ENCODE measurements at places on chromosomes 4 and X.
A peak's percentile ranks its signal among the peaks of the same experiment; 100 is the strongest.

DNA sequence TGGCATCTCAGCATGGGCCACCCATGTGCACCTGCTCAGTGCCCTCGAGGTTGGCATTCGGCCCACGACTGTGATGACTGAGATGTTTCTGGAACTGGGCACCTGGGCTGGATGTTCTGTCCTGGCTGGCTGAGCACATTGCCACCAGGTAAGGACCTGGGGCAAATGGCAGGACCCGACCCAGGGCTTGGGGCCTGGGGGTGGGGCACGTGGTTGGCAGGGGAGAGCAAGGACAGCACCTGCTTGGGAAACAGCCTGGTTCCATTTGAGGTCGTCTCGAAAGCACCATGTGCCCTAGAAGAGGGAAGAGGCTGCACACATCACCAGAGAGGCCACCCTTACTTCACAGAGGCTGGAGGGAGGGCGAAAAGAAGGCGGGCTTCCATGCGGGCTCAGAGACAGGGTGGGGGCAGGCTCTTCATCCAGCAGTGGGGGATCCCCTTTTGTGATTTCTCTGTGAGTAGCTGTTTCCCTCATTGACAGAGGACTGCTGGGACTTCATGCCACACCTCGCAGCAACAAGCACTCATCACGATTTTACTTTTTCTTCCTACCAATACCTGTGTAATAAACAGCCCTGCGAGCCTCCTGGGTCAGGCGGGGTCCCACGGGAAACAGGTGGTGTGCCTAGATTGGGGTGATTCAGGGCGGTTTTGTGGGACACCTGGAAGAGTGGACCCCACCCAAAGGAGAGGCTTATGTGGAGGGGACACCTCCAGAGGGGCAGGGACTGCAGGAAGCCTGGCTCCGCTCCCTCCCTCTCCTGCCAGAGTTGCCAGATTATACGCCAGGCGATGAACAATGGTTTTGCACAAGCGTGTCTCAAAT, 12.0 kb downstream of the TMEM187 start:
- DNase-seq, result no peak

DNA sequence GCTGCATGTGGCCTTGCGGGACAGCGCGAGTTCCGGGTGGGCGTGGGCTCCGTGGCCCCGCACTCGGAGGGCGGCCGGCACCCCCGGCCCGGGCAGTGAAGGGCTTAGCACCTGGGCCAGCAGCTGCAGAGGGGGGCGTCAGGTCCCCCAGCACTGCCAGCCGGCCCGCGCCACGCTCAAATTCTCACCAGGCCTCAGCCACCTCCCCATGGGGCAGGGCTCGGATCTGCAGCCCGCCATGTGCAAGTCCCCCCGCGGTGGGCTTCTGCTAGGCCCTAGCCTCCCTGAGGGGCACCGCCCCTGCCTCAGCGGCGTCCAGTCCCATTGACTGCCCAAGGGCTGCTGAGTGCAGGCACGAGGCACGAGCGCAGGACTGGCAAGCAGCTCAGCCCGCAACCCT, 2.6 kb upstream of the MCUB start:
- no peak for DNase-seq

- DNase-seq, result no peak
These were observed 85.0 kb downstream of the ALPK1 start for GRCh38 chr4:112381996-112382692.

- DNase-seq, result no peak
These were observed 9.3 kb upstream of the LIMCH1 start for GRCh38 chr4:41528512-41529205.

DNA sequence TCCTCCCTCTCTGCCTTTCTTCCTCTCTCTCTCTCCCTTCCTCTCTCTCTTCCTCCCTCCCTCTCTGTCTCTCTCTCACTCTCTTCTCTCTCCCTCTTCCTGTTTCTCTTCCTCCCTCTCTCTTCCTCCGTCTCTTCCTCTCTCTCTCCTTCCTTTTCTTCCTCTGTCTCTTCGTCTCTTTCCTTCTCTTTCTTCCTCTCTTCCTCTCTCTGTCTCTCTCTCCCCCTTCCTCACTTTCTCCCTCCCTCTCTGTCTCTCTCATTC, 295.3 kb downstream of the ASMT start:
- no peak for DNase-seq

GRCh38 chrX:150941580-150941979, 41.6 kb upstream of the HMGB3 start:
- no peak for DNase-seq

DNA sequence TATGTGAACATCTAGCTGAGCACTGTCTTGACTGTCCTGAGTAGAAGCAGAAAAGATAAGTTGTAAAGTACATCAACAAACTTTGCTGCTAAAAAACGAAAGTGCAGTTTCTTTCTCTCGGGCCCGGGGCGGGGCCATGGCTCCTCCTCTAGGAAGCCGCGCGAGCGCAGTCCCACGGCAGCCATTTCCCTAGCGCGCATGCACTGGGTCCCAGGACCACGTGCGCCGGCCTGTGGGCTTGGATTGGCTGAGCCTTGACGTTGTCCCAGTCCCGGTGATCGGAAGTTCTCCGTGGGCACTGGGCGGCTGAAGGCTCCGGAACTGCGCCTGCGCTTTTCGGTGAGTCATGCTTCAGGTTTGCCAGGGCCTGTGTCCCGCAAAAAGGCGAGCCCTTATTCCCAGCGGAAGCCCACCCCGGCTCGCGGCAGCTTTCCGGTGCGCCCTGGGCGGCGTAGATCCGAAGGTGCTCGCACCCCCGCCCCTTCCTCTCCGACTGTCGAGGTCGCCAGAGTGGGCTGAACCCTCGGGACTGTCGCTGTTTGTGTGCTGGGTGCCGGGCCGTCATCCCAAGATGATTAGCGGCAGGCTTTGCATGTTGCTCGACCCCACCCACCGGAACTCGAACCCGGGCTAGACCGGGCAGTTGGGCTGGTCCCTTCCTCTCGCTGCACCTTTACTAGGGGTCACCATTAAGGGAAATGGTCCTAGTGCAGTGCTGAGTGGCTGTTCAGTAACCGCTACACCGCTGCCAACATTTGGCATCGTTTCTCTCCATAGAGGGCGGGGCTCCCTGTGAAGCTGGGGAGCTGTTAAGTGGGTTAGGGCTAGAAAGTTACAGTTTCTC, at the start of gene TCEANC:
TCEANC (plus strand) TSS at position 292 of the 844 bp plus-strand sequence. CDS start 9,368 bp downstream, outside the sequence.
- peak; percentile 93 for DNase-seq

DNA sequence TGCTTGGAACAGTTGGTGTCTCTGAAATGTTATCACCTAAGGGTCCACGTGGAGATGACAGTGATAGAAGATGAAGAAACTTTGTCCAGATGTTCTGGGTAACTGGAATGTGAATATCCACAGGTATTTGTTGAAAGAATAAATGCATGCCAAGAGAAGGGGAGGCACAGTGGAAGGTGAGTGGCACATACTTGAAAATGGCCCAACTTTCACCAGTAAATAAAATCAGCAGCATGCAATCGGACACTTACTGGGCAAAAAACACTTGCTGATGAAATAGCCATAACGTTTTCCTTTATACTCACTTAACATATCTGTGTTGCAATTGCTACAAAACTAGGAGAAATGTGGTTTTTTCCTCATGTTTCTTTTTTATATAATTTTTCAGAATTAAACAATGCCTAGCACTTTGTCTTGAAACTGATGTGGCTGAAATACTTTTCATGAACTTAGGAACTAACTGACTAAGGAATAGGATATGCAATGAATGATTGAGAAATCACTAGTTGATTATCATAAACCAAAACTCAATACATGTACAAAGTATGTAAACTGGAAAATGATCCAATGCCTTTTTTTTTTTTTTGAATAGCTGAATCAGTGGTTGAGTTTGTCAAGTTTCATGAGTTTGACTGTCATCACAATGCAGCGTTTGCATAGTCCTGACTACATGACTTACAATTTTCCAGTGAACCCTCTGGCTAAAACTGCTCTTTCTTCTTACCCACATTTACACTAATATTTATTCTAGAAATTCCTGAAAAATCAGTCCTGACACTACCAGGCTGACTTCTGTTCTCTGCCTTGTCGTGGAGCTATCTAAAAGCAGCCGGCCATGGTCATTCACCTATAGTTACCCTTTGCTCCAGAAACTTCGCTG, 127.4 kb downstream of the CPE start:
- DNase-seq, result no peak

DNA sequence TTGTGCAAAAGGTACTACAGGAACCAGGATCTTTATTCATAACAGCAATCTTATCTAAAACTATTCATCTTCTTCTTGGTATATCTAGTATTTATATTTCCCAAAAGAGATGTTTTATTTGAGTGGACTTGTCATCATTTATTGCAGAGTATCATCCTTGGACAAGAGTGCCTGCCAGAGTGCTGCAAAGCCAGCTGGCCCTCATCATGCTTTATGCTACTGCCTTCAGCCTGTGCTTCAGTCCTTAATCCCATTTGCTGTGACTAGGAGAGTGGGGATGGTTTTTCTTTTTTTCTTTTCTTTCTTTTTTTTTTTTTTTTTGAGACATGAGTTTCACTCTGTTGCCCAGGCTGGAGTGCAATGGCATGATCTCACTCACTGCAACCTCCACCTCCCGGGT, 33.5 kb upstream of the ELF2 start:
- DNase-seq, result no peak

GRCh38 chr4:174713181-174713580, 115.9 kb downstream of the GLRA3 start:
- no peak for DNase-seq

DNA sequence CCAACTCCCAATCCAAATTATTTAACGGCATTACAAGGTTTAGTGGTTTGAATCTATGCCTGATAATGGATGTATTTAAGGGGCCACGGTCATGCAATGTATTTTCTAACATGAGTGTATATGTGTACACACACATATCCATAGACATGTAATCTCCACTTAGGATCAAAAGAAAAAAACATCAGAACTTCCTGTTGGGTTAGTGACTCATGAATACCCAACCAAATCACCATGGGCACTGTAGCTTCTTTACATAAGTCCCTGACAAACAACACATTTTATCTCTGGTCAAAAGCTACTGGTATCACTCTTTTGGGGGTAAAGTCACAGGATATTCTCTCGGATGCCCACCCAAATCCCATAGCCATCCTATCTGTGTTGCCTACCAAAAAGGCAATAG, 36.5 kb upstream of the TFDP3 start:
- no peak for DNase-seq

DNA sequence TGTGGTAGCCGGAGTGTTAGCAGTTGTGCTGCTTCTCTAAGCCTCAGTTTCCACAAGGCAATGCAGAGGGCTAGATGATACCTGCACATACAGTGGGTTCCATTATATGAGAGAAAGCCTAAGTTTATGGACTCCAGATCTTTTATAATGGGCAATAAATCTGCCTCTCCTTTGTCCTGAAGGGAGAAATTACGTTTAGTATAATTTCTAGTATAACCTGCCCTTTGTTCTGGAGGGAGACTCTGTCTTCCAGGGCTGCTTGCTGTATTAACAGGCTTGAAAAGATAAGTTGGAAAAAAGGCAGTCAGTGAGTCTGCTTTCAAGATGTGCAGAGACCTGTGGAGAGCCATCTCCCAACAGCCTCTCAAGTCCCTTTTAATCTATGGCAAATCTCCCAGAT, 42.8 kb downstream of the ZNF81 start:
- no peak for DNase-seq

GRCh38 chr4:99714179-99714578, 56.6 kb upstream of the C4orf54 start:
- no peak for DNase-seq

DNA sequence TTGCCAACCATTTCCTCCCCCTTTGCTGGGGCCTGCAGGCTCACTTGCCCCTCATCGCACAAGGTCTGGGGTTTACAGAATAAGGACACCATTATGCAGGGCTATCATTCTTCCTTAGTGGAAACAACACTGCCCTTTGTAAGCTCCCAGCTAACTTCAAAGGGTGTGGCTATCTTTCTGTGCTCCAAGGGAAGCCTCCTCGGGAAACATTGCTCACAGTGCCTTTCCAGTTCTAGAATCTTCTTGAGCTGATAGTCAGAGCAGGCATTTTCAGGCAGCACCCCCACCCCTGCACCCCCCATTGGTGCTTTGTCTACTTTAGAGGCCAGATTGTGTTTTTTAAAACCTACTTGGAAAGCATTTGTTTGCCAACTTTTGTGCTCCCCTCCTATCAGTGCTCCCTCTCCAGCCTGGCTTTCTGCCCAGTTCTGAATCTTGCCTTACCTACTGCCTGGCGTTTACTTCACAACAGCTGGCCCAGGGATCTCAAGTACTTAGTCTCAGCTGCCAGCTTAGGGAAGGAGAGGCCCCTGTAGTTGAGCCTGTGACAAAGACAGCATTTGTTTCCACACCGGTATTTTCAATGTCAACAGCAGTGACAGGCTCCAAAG, 53.5 kb downstream of the PLAC1 start:
- no peak for DNase-seq

DNA sequence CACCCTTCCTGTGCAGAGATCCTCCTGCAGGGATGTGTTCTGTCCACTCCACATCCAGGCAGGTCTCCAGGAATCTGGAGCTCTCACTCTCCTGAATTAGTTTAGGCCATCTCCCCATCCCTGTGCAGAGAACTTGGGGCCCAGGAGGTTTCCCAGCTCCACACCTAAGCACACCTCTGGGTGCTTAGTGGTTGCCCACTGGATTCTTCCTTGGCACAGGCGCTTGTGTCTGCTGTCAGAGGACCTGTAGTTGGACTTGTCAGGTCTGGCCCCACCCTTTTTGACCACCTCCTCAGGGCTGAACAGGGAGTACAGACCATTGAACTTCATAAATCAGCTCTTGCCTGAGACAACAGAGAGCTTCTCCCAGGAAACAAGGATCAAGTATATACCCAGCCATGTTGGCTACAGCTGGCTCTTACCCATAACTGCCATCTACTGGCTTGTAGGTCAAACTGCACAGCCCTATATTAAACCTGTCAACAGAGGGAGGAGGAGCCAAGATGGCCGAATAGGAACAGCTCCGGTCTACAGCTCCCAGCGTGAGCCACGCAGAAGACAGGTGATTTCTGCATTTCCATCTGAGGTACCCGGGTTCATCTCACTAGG, 275.5 kb downstream of the PPARGC1A start:
- DNase-seq, result no peak

GRCh38 chr4:168892475-168892874, 117.6 kb downstream of the CBR4 start:
- no peak for DNase-seq

- DNase-seq, result no peak
These were observed 102.9 kb upstream of the SLC34A2 start for GRCh38 chr4:25552580-25553271.

- no peak for DNase-seq
These were observed 102.1 kb downstream of the DCAF12L2 start for GRCh38 chrX:126063984-126064383.

DNA sequence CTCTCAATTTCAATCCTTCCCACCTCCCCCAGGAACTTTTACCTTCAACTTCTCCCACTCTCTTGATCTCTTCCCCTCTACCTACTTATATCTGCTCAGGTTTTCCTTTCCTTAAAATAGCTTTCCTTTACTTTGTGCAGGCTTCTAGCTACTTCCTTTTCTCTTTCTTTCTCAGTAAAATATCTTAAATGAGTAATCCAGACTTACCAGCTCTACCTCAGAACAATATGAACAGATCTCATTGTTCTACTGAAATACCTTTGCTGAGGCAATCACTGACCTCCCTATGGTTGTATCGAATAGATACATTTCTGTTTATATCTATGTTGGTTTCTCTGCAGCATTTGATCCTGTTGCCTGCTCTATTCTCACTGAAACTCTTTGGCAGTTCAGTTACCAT, 86.7 kb upstream of the WDR44 start:
- no peak for DNase-seq

GRCh38 chr4:182578402-182578801, 335.2 kb downstream of the TENM3 start:
- no peak for DNase-seq

Measured in CD4-positive, alpha-beta T cell treated with Interleukin-15 for 4 hours (primary cell).